GM19239 (cell line): ENCODE measurements at places on chromosomes 11 and 22.

- no peak for DNase-seq
Observed at GRCh38 chr11:69949327-69949726, 128.8 kb upstream of the ANO1 start.

DNA sequence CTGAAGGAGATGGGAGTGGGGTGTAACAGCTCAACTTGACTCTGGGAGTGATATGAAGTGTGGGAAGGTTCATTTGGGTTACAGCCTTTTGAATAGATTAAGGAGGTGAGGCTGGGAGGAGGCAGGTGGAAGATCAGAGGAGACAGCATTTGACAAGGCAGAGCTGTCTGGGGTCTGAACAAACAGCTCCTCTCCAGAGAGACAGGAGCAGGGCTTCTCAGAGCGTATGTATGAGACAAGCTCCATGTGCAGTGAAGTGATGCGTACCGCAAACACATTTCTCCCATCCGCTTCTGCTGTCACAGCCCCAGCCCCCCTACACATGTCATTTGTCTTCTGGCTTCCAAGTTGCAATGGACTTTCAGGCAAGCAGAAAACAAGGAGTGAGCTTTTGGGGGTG is 137.1 kb upstream of the E2F8 start:
- no peak for DNase-seq

- no peak for DNase-seq
Observed at GRCh38 chr11:62438641-62439040, 19.8 kb downstream of the SCGB1A1 start.

DNA sequence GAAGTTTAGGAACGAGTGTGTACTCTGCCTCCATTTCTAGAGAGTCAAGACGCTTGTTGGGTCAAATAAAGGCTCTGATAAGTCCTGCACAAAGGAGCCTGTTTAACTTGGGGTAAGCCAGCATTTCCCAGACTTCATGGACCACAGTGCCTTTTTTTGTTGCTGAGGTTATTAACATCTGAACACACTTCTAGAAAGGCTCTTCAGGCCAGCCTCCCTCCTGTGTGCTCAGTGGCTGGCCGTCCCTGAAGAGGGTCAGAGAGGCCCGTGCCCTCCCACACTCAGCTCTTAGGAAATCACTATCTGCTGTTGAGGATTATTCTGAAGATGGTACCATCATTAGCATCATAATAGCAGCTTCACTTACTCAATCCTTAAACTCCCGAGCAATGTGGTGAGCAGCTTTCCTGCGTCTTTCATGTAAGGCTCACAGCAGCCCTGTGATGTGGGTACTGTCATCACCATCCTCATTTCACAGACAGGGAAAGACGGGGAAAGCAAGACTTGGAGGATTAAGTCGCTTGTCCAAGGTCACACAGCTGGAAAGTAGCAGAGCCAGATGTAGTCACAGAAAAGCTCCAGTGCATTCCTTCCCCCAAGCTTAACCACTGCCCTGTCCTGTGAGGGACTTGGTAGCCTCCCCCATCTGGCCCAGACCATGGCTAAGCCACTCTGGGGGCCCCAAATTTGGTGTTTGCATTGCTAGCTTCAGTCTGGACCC is 71.3 kb downstream of the TSPAN18 start:
- no peak for DNase-seq

DNA sequence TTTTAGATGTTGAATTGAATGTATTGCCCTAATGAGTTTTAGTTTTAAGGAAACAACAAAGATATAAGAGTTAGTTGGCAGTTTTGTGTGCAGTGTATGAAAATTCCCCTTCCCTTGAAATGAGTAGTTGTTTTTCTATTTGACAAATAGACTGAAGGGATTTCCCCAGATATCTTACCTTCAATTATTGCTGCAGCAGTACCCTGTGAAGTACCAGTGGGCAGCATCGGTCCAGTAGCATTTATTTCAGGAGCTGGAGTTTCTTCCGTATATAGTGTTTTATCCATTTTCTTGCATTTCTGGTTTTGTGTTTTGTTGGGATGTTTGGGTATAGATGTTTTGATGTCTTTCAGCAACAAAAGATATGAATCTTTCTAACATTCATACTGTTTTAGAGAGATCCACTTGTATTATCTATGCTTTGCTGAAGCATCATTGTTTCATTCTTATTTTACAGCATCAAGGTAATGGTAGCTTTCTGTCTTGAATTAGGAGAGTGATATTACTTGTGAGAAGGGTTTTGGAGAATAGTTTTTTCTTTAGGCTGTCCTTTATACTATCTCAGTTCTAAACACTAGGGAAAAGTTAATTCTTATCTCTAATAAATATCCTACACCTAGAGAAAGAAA is 7.4 kb downstream of the KMT2A start:
- no peak for DNase-seq

DNA sequence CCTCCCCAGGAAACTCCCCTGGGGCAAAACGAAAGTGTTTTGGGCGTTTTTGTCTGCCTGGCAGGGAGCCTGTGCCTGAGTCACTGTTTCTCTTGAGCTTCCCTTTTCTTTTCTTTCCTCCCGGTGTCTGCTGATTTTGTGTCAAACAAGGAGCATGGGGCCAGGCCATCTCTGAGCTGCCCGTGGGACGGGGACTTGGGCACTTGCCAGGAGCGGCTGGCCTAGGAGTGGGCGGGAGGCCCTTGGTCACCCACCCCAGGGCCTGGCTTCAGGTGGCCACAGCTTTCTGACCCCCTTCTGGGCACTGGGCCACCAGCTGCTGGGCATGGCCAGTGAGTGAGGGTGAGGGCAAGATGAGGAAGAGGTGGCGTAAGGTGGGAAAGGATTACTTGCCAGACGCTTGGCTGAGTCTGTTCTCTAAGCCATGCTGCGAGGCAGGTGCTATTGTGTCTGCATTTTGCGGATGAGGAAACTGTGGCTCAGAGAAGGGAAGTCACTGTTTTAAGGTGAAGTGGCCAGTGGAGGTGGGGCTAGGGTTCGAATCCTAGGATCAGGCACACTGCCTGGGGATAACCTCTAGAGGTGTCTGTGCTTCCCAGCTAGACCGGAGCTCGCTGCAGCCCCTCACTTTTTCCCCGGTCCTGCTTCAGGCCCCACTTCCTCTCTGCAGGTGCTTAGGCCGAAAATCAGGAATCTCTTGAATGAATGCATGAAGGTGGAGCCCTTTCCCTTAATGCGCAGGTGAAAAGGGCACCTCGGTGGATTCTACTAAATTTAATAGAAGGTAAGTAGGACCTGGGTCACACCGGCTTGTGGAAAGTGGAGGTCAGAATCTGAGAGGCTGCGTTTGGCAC is 7.8 kb upstream of the NFAM1 start:
- DNase-seq = no peak
